ENCODE measurements at places on chromosomes 5 and 9.

DNA sequence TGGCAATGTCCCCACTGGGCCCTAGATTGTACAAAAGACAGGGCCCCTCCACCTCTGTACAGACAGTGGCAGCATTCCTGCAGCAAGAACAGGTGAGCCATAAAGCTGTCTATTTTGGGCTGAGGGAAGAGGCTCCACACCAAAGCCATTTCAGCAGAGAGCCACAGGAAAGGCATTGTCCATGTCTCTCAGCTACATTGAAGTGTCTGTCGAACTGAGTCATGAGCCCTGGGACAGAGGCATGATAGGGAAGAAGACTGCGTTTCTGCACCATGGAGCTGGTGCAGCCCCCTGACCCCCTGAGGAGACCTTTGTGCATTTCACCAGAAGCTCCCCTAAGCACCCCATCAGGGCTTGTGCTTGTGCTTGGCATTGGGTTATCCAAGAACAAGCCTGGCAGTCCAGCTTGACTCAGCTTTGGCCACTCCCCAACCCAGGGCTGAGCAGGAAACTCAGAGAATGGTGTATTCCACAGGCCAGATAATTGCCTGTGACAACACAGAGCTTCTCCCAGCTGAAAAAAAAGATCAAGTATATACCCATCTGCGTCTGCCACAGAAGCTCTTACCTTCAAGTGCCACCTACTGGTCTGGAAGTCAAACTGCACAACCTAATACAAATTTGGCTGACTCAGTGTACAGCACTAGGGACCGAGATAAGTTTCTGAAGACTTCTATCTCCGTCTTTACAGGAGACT is 5.9 kb upstream of the FRMD3 start:
- peak; percentile 89 for DNase-seq

DNA sequence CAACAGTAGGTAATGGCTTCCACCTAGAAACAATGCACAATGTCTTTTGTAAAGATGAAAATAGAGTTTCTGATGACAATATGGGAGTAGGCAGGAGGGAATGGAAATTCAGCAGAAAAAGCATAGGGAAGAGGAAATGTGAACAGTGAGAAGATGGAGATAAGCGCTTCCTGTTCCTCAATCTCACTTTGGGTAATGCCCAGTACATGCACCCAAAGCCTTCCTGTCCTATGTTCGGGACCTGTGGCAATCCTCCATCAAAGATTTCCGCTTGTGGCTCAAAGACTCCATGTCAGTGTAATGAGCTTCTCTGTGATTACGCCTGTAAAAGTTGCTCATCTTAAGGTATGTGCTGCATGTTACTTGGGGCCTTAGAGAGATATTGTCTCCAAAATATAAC is 2.7 kb downstream of the UGT3A1 start:
- no peak for DNase-seq

DNA sequence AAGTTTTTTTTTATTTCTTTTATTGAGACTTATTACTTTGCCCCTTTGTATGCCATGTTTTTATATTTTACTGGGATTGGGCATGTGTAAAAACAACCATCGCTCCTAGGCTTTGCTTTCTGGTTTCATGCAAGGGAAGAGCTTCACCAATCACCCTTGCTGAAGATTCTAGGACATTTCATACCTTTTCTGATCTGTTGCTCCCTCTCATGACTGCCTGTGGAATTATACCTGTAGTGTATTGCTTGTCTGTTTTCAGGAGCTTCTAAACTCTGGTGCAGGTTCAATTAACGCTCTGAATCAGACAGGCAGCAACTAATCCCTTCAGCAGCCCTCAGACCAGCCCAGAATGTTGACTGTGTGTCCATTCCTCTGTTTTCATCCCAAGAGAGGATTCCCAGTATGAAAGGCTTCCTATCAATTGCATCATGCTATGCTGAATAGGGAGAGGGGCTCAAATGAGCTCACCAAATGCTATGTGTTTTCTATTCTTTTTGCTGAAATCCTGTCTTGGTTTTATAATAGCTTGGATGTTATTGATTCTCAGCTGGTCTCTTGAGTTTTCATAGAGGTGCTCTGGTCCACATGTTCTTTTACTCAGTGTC is 572.9 kb upstream of the CDH6 start:
- DNase-seq, result no peak

DNA sequence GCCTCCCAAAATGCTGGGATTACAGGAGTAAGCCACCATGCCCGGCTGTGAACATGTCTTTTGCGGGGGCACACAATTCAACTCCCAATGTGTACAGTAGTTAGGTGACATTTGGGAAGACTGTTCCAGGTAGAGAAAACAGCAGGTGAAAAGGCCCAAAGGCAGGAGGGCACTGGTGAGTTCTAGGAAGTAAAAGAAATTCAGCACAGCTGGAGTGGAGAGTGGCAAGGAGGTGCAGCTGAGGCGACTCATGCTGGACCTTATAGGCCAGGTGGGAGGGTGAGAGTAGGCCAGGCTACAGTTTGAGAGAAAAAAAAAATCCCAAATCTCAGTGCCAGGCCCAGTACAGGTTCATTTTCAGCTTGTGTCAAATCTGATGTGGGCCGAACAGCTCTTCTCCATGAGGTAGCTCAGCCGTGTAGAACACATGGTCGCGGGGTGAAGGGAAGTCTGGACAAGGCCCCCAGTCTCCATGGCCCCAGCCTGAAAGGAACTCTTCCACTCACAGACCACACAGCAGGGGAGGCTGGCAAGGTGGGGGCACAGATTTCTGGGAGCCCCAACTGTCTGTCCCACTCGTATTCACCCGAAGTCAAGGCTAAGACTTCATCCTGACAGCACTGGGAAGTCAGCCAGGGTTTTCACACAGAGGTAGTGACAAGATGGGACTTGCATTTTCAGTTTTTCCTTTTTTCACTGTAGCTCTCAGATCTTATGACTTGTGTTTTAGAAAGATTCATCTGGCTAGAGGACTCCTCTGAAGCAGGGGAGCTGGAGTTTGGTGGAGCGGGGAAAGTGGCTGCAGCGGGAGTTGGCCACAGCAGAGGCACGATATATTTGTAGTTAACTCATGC is 4.5 kb upstream of the HNRNPAB start:
- no peak for DNase-seq

GRCh38 chr5:145921211-145921610 is 15.2 kb upstream of the SH3RF2 start:
- DNase-seq, result peak; percentile 63

DNA sequence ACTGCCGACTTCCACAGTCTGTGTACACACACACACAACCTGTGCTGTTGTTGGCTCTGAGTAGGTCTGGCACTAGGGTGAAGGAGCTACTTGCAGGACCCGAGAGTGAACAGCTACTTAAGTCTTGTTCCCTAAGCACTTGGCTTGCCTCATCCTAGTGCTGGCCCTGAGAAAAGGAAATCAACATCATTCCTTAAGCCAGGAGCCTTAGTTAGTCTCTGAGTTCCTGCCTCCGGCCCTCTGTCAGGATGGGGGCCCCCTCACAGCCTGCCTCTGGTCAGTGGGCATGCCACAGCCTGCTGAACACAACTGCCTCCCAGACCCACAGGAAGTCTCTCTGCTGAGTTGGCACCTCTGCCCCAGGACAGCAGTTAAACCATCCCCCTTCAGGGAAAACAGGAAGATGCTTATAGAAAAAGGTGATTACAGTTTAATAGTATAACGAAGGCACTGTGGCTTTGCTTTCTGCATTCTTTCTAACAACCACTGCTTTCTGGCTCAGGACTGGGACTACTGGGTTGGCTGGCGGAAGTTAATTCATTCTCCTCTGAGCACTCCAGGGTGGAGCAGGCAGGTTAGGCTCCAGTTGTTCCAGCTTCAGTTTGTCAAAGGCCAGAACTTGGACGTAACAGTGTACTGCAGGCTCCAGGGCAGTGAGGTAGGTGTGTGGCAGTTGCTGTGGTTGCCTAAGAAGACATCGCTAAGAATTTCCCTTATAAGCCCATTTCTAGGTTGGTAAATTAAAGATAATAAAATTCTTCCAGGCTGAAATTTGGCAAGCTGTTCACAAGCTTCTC is 2.8 kb downstream of the MAMDC2 start:
- DNase-seq, result no peak

Measured in GM23248 (cell line).